ENCODE measurements at places on chromosomes 6 and 20.
A peak's percentile ranks its signal among the peaks of the same experiment; 100 is the strongest.

DNA sequence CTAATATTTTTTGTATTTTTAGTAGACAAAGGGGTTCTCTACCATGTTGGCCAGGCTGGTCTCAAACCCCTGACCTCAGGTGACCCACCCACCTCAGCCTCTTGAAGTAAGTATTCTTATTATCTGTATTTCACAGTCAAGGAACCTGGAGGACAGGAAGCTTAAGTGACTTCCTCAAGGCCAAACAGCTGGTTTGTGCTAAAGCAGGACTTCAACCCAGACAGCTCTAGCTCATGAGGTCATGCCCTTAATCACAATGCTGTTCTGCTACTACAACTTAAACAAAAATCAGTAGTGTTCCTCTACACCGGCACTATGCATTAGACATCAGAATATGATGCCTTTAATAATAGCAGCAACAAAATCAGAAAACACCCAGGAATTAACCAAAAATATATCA lies 168.9 kb downstream of the ADGB start:
- DNase-seq = peak; percentile 27

- DNase-seq = no peak
Observed at GRCh38 chr6:128504003-128504654, 16.3 kb downstream of the PTPRK start.

DNA sequence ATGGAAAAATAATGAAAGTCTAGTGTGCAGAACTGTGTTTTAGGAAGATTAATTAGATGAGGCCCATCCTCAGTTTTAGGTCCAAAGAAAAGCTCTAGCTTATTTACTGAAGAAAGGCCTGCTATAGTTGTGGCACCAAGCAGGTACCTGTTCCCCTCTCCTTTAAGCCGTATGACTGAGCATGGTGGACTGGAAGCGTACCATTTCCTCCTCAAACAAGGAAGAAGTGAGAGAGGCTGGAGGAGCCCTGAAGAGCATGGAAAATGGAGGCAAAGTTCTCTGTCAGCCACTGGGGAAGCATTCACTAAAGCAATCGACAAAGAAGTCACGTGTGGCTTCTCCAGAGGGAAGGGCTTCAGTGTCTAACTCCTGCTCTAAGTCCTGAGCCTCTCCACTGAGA lies 100.2 kb downstream of the MAN1A1 start:
- no peak for DNase-seq

DNA sequence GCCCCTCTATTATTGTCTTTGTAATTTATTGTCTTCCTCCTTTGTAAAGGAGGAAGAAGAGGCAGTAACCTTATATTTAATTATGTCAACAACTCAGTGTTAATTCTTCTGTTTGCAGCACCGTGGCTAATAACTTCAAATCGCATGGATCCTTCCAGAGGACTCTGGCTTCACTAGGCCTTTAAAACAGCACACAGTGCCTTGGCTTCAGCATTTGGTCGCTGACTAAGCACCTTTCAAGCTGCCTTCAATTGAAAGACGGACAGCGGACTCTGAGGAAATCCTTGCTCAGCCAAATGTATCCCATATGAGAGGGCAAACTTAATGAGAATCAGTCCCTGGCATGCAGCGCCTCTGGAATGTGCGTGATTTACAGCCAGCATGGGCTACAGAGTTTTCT lies 64.2 kb downstream of the SGK1 start:
- no peak for DNase-seq

DNA sequence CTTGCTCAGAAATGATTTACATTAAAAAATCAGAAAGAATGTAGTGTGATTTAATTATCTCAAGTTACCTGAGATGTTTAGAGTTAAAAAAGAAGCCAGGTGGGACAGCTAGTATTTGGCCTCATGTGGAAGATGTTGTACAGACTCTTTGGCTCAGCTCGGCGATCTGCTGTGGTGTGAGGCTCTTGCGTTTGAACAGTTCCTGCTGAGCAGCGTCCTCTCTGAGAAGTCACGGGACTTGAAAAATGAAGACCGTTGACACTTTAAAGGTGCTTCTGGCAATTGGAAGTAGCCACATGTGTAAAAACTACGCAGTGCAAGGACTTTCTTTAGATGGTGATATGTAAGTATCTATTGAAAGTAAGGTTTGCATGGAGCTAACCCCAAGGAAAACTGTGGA lies 169.0 kb downstream of the BACH2 start:
- no peak for DNase-seq

DNA sequence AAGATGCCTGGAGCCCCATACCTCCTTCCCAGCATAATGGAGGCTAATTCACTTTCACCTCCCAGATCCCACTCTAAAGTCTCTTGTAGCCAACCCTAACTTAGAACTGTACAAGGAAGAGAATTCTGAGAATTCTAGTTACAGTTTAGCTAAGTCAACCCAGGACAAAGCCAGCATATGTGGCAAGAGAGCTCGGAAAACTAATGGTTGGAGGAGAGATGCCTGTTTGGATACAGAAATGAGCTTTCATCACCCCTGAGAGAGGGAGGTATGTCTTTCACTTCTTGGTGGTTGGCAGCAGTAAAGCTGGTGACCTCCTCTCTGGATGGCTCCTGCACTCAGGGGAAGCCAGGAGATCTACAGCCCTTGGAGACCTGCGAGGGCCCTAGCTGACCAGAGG lies 252.6 kb upstream of the SUPT3H start:
- DNase-seq = no peak

DNA sequence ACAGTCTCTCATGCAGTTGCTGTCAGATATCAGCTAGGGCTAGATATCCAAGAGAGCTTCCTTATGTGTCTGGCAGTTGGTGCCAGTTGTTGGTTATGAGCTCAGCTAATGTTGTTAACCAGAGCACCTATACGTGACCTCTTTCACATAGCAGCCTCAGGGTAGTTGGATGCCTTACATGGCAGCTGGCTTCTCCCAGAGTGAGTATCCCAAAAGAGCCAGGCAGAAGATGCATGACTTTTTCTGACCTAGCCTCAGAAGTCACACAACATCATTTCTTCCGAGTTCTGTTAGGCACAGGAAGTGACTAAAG lies 175.7 kb downstream of the VEGFA start:
- DNase-seq = no peak

GRCh38 chr20:60482221-60483008 lies 524.2 kb downstream of the CDH26 start:
- no peak for DNase-seq

- no peak for DNase-seq
Observed at GRCh38 chr6:156359912-156360311, 417.3 kb upstream of the ARID1B start.

GRCh38 chr6:139296927-139297326 lies 5.1 kb upstream of the TXLNB start:
- peak; percentile 94 for DNase-seq

GRCh38 chr20:1134836-1135235 lies 16.4 kb downstream of the PSMF1 start:
- DNase-seq = no peak

DNA sequence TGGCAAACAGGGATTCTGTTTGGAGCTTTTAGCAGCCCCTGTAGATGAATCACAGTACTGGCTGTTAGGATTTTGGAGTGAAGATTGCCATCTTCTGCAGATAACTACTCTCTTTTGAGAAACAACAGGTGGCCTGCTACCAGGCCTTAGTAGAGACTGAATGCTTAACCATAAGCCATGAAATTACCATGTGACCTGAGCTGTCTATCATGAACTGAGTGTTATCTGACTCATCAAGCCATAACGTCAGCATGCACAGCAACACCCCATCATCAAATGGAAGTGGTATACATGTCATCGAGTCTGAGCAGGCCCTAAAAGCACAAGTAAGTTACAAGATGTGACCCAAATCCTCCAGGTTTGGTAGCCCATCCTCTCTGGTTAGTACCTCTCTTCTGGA lies 132.6 kb downstream of the GPR63 start:
- DNase-seq = no peak

DNA sequence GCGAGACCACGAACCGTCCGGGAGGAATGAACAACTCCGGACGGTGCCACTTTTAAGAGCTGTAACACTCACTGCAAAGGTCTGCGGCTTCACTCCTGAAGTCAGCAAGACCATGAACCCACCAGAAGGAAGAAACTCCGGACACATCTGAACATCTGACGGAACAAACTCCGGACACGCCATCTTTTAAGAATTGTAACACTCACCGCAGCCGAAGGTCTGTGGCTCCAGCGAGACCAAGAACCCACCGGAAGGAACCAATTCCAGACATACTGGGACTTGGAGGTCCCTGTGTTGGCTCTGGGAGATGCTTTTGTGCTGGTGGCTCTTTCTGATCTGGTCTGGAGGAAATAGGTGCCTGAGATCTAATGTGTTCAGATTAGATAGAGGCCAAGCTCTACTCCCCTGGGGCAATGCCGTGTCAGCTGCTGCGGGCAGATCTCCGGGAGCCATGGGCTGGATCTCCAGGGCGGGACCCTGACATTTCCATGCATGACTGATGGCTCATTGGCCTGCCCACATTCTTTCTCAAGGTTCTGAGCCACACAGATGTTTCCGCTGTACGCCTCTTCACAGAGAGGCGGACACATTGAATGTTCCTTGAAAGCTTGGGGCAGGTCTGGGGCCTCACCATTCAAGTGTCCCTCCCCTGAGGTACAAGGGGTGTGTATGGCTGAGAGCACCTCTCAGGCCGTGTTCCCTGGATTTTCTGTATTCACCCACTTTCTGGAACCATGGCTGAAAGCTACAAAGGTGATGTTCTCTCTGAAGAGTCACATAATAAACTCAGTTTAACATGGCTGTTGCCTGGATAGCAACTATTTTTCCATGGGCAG lies 29.3 kb downstream of the GMPR start:
- DNase-seq = peak; percentile 78

DNA sequence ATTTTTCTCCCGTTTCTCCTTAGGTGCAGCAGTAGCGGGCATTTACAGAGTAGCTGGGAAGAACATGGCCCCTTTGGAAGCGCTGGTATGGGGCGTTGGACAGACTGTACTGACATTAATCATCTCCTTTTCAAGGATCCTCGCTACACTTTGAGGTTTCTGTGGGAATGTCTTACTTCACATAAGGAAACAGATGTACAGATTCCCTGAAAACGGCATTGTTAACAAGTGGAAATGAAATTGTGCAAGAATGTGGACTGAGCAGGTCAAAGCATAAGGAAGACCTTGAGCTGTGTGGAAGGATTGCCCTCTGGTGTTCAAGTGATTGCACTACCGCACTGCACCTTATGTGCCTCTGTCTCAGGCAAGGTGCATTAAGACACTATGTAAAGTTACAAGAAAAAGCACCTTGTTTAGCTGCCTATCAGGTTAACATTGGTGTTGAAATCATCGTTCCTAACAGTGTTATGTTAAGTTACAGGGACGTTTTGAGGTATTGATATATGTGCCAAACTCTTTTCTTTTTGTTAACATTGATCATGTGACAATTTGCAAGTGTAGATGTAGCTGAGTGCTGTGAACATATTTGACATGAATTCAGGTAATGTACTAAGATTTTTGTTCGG lies 38.0 kb downstream of the TMEM170B start:
- DNase-seq = peak; percentile 91

DNA sequence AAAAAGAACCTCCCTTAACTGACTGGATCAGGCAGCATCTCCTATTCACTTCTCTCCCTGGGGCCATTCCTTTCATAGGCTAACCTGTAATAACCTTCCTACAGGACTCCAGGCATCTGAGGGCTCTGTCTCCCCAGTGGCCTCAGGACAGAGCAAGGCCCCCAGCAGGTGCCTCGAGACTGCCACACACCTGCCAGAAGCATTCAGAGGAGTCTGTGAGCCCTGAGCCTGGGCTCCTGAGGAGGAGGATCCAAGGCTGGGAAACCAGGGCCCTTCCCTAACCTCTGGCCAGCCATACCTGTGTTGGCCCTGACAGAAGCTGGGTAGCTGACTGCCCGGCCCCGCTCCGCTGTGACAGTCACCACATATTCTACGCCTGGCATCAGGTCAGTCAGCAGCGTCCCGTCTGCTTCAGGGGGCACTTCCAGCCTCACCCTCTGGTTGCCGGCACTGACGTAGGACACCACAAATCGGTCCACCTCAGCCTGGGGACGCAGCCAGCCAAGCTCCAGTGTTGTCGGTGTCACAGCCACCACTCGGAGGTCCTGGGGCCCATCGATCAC lies 20.6 kb downstream of the TNXB start:
- no peak for DNase-seq

GRCh38 chr6:170174771-170175643 lies 115.9 kb downstream of the DLL1 start:
- no peak for DNase-seq

GRCh38 chr20:20167698-20168097 lies 115.4 kb downstream of the CFAP61 start:
- no peak for DNase-seq

DNA sequence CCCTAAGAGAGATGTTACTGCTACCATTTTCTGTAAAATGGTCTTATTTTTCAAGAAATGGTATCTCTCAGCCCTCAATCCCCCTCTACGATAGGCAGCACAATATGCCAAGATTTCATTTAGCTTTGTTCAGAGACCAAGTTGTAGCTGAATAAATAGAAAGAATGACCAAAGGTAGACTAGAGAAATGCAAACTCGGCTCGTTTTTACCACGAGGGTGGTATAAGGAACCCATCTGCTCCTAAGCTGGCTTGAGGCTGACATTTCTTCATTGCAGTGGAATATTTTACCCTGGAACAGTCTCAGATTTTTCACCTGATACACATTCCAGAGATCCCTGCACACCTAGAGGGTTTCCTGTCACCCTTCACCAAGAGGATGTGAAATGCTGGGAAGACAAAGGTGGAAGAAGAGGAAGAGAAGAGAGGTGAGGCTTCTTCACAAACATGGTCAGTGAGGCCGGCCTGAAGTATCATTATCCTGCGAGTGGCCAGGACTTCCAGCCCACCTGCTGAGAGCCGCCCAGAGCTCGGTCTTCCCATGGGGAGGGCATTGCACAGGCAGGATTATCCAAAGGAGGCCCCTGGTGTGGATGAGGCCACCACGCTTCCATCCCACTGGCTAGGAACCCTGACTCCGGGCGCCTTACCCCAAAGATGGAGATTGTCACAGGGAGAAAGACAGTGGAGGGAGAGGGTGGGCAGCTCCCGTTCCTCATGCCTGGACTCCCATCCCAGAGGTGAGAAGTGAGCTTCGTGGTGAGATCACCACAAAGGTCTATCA lies 57.1 kb upstream of the AFDN start:
- DNase-seq = no peak

DNA sequence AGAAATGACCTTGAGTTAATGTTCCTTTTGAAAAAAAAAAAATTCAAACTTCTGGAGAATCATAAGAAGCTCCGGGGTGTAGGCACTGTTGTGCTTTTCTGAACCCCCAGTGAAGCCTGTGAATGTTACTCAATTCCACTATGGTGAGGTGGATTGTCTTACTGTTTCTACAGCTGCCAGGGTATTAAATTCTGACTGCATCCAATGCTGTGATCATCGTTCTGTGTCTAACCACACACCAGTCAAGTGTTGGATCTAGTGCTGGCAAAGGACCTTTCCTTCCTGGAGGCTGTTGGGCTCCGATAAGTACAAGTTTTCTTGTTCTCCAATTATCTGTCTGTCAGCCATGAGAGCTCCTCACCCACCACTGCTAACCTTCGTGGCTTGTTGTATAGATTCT lies 162.0 kb upstream of the EPHA7 start:
- no peak for DNase-seq

- DNase-seq = no peak
Observed at GRCh38 chr20:4769328-4769727, 47.6 kb downstream of the PRND start.

DNA sequence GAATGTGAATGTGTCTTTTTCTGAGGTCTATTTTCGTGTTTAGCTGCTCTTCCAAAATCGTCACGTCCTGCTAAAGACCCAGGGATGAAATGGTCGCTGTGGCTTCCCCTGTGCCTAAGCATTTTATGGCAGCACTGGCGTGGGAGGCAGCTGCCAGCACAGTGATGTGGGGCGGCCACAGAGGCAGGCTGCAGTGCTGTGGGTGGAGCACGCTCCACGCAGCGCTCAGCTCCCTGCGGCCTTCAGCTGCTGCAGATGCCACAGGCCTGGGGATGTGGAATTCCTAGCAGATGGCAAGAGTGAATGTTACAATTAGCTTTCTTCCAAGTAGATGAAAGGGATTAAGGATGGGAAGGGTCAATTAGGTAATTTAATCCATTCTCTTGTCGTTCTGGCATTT lies 242.6 kb downstream of the SMOC2 start:
- no peak for DNase-seq

Data from Kasumi-1 (cell line).